ENCODE measurements at places on chromosomes 16 and 17.
A peak's percentile ranks its signal among the peaks of the same experiment; 100 is the strongest.

DNA sequence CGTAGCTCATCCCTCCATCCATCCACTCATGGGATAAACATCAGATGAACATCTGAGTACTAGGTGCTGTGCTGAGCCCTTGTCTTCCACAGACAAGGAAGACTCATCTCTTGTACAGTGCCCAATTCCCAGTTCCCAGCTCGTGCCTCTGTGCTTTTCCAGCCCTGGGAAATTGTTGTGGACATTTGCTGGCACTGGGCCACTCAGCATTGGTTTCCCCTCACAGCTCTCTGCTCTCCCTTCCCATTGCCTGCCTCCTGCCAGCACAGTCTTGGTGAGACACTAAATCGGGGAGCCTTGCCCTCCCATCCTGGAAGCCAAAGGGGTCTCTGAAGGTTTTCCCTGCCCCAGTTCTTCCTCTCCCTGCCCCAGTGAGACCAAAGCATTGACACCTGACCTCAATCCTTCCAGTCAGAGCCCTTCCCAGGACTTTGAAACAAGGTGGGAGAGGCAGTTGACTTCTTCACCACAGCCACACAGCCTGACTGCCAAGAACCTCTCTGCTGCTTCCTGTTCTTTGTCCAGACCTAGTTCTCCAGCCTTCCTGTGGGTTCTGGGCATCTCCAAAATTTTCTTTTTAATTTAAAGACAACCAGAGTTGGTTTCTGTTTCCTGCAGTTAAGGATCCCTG lies 50.2 kb downstream of the WSB1 start:
- no peak for DNase-seq

GRCh38 chr17:79702034-79702433 lies 28.7 kb upstream of the ENPP7 start:
- peak; percentile 31 for DNase-seq

DNA sequence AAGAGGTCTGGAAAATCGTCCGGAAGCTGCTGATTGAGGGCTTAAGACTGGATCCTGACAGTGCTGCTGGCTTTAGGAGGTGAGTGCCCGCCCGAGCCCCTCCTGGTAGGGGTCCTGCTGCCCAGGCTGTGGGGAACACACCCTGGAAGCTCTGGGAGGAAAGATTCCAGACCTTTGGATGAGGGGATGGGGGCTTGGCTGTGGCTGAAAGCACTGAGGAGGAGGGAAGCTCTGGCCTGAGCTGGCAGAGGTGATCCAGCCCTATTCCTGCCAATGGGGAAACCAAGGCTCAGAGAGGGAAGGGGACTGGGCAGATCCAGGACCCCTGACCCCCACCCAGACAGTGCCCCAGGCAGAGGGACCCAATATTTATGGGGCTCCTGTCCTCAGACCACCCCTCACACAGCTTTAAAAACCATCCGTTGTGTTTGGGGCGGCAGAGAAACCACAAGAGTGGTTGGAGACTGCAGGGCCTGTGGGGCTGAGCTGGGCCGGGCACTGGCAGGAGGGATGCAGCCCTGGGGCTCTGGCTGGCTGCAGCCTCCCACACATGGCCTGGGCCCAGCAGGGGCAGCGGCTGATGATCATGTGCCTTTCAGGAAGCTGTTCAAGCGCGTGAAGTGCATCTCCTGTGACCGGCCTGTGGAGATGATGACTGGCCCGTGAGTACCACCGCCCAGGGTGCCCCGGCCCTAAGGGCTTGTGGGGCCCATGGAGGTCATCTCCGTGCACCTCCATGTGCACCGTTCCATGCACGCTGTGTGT lies 22.8 kb downstream of the UBALD1 start:
- DNase-seq = no peak

DNA sequence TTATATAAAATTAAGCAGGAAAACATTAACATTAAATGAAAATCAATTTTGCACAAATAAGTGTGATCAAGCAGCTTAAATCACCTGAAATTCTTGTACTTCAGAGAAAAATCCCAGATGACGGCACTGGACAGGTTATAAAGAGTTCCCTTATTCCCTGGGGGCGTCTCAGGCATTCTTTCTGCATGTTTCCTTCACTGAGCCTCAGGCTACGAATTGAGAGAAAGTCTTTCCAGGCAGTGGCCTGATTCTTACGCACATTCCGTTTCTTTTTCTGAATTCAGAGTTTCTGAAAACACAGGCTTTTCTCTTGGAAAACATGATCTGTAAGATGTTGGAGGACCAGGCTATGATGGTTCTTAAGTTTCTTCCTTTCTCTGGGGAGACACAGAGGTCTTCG lies 22.1 kb upstream of the PITPNM3 start:
- DNase-seq = no peak

- DNase-seq = no peak
These were observed 24.4 kb downstream of the TBX21 start for GRCh38 chr17:47757386-47757785.

- DNase-seq = no peak
These were observed 4.9 kb downstream of the MT1F start for GRCh38 chr16:56662357-56663354.

DNA sequence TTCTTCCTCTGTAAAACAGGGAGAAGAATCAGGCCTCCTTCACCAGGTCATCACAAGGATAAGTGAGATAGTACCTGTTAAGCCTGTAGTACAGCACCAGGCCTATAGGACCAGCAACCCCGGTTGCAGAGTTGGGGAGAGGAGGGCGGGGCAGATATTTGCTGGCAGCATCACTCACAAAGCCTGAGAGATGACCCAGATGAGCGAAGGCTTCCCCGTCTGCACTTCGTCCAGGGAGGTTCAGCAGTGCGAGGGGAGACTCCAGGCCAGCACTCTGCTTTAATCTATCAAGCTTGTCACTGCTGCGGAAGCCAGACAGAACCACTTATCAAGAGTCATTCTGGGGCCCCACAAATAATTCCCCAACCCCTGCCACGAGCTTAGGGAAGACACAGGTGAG lies 15.8 kb upstream of the RBBP6 start:
- DNase-seq = no peak

DNA sequence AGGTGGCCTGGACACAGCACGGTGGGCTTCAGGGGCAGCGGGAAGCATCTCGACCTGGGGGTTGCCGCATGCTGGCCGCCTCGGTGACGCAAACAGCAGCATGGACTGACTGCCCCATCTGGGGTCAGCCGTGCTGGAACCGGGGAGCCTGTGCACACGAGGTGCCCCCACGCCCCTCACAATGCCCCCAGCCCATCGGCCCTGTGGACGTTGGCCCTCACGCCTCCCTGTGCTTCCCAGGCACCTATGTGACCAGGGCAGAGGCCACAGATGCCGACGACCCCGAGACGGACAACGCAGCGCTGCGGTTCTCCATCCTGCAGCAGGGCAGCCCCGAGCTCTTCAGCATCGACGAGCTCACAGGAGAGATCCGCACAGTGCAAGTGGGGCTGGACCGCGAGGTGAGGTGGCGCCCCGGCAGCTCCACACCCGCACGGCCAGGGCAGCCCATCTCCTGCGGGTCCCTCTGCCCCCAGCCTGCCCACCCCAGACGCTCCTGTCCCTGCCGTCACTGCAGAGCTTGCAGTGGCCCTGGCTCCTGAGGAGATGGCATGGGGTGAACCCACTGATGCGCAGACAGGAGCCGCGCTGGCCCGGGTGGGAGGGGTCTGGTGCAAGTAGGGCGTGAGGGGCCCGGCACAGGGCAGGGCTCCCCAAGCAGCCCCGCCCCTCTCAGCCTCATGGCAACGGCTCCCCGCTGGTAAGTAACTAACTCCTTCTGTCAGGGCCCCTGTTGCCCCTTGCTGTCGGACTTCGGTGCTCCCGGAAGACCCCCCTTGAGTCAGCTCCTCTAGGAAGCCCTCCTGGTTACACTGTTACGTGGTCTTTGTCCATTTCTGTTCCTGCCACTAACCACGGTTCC lies 13.6 kb downstream of the CDH15 start:
- no peak for DNase-seq

GRCh38 chr17:673200-673681 lies 41.4 kb downstream of the VPS53 start:
- no peak for DNase-seq

DNA sequence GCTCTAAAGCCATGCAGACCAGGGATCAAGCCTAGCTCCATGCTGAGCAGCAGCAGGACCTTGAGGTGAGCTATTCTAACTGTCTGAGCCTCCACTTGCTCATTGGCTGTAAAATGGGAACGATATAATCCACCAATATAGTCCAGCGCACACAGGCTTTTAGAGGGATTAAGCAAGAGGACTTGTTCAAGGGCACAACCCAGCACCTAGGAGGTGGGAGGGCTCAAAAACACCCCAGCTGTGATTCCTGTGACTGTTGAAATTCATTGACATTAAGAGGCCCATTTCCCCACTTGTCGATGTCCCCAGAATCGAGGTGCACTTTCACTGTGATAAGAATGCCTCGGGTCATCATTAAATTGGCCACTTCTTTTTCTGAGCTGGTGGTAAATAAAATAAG lies 4.1 kb downstream of the USH1G start:
- DNase-seq = no peak

GRCh38 chr16:16113076-16113475 lies 110.2 kb downstream of the ABCC6 start:
- DNase-seq = no peak

- no peak for DNase-seq
These were observed 4.8 kb downstream of the SCNN1G start for GRCh38 chr16:23187341-23187740.

GRCh38 chr16:25034911-25035310 lies 19.7 kb upstream of the ARHGAP17 start:
- no peak for DNase-seq

DNA sequence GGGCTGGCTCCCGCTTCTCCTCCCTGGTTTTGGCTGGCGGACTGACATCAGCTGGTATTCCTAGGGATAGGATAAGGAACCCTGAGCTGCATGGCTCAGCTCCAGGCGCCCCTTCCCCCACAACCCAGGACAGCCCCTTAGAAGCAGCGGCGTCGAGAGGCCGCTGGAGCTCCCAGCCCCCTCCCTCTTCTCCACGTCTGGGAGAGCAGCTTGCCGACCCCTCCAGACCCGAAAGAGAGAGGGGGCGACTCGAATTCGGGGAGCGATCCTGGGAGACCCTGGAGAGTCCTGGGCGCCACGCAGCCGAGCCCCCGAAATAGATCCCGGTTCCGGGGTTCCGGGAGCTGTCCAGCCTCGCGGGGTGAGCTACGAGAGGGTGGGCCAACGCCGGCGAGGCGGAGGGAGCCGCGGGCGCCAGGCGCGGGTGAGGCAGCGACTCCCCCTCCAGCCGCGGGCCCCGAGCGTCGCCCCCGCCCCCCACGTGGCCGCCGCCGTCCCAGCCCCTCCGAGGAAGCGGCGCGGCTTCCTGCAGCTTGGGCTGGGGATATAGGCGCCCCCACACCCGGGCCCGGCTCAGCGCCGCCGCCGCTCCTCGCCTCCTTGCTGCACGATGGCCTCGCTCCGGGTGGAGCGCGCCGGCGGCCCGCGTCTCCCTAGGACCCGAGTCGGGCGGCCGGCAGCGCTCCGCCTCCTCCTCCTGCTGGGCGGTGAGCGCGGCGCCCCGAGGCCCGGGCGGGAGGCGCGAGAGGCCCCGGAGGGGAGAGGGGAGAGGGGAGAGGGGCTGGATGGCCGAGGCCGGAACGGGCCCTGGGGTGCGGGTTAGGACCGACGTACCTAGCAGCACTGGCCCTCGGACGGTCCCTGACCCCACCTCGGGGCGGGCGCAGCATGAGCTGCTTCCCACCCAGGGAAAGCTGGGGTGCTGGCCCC lies at the start of gene RAMP2:
TSS of gene RAMP2 (plus strand) at position 576 of the 930 bp plus-strand sequence. CDS start at position 611, 35 bp downstream.
- DNase-seq = no peak

GRCh38 chr17:5877366-5877765 lies 192.8 kb upstream of the WSCD1 start:
- no peak for DNase-seq

DNA sequence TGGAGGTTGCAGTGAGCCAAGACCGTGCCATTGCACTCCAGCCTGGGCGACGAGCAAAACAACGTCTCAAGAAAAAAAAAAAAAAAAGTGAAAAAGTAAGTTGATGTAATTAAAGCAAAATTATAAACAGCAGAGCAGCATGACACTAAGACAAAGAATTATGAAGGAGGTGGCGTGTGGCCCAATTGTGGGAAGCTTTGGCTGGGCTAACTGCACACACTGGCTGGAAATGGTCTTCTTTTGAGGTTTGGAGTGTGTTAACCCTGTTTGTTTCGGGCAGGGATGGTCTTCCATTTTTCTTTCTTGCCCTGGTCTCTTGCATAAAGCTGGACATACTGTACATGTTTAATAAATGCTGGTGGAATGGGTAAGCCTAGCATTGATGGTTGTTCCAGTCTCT lies 54.8 kb downstream of the RAP1GAP2 start:
- DNase-seq = no peak

DNA sequence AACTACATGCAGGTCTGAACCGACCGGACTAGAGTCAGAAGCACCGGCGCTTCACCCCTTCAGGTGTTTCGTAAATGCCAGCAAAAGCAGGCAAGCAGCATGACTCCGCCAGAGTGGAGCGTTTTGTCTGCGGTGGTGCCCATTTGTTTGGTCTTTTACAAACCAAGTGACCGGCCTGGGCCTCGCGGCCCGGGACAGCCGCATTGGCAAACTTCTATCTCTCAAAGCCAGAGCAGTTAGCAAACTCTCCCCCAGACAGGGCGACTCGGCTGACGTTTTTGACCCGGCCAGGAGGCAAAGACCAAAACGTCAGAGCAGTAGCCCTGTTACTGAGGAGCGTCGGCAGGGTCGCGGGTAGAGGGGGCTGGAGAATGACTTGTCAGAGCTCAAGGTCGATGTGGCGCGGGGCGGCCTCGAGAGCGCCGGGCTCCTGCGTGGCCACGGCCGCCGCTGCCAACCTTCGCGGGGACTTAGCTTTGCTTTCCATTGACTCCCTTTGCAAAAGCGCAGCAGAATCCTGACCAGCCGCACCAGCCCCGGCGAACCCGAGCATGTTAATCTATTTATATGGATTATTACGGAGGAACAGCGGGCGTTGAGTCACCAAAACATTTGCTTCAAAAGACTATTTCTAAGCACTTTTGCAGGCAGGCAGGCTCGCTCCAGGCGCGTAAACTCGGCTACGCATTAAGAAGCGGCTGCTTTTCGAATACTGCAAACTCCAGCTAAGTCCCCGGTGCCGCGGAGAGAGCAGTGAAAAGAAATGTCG lies 763 bp upstream of the SOX9 start:
- no peak for DNase-seq

- DNase-seq = no peak
These were observed 862 bp downstream of the ZNF232 start for GRCh38 chr17:5110816-5111215.

DNA sequence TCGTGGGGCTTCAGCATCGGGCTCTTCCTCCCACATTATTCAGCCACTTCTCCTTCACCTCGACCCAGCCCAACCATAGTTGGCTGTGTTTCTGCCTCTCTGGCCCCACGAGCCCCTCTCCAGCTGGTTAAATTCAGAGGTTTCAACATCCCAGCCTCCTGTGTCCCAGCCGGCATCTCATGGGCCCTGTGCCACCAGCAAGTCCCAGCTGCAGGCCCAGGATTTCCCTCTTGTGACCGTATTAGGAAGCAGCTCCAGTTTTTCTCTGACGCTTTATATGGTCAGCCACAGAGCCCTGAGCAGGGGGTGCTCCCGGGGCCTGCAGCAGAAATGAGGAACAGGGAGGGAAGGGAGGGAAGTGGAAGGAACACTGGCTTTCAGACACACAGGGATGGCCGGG lies 27.4 kb downstream of the MYH11 start:
- DNase-seq = no peak

Data from HAP-1 (cell line).